ENCODE measurements at places on chromosomes 16 and 17.

DNA sequence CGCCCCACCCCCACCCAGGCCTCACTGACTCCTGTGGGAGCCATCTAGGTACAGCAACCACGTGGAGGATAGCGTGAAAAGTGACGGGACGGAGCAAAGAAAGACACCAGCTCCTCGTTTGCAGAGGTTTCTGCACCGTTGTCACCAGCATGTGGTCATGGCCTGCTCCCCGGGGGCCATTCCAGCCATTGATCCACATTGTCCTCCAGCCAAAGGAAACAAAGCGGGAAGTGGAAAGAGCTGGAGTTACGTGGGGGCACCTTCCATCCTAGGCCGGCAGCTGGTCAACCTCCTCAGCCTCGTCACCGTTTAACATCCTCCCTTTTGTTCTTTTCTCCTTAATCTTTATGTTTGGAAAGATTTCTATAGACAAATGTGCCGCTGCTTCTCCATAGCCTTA lies 153.7 kb downstream of the RPTOR start:
- DNase-seq: peak; percentile 32

DNA sequence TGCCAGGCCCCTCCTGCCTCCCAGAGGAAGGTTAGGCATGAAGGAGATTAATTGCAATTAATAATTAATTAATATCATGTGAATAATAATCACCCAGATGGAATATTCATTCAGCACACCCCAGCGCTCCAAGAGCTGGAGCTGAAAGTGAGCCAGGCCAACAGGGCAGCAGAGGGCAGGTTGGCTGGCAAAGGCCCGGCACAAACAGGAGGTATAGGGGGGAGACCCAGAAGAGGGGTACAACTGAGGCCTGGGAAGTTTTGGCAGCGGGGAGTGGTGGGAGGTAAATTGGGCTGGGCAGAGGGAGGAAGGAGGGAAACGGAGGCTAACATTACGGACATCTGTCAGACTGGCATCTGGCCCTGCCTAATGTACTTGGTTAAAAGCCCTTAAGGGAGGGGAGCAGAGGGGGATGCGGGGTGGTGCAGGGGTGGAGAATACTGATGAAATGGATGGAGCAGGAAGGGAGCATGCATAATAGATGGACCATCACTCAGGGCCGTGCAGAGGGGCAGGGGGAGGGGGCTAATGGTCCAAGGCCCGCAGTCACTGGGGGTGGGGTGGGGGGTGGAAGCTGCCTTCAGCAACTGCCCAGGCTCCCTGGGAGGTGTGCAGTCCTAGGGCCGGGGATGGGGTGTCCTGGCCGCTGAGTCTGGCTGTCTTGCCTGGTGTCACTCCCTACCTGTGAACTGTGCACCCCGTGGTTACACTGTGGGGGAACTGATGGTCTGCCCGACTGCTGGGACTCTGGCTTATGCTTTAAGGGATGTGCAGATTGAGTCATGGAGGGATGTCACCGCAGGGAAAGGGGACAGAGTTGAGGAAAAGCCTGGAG lies 1.9 kb downstream of the ADAM11 start:
- no peak for DNase-seq

GRCh38 chr16:27199235-27199586 lies 4.1 kb upstream of the KDM8 start:
- no peak for DNase-seq

GRCh38 chr16:52114379-52114778 lies 432.6 kb downstream of the TOX3 start:
- DNase-seq: peak; percentile 71

DNA sequence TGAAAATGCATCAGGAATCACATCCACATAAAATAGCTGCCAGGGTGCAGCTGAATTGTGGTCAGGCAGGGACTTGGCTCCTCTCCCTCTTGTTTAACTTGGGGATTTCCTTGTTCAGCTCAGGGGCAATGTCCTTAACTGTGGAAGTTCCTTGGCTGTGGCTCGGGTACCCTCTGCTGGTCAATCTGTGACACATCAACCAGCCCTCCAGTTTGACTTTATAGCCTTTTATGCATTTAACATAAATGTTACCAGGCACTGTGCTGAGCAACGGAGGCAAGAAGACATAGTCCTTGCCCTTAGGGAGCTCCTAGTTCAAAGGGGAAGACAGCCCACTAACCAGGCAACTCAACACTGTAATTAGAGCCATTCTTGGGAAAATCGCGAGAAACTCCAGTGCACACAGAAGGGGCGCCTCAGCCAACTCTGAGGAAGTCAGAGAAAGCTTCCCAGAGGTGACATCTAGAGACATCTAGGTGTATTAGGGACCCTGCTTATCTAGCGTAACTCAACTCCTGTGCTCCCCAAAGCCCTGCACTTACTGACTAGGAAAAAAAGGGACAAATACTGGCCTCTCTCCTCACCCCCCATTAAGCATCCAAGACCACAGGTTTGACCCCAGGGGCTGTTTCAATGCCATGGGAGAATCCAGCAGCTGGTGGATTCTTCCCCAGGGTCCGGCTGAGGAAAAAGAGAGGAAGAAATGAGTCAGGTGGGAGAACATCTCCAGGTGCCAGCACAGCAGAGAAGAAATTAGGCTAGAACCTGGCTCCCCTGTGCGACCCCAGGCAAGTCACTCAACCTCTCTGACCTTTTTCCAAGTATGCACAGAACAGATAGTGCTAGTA lies 17.3 kb upstream of the EEF2K start:
- peak; percentile 95 for DNase-seq

- DNase-seq: no peak
Measured at GRCh38 chr17:21249086-21249795, 4.0 kb downstream of the NATD1 start.
